Vagina (tissue), 2 donors: ENCODE measurements at places on chromosomes 11 and 22. TPM values are rescaled to one million over a fixed set of nuclear protein-coding genes. Genes with fewer than 3 reads are reported as not detected.

DNA sequence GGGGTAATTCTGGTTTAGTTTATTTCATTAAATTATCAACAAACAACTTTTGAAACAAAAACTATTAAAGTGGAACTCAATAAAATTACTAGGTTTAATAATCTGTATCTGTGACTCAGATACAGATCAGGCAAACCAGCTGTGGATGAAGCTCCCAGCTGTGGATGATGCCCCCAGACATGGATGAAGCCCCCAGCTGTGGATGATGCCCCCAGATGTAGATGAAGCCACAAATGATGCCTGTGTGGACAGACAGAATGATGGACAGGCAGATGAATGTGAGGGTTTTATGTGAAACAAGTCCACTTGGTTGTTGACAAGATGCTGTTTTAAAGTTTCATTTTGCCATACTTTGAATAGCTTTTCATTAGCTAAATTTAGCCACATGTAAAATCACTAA lies 5.8 kb upstream of the ZNF74 start:
- no peak overlapping the region for H3K4me3 ChIP-seq
- H3K27me3 ChIP-seq = no peaks in the 10 kb centered on the region
- DNase-seq = no peak
- H3K27ac ChIP-seq = no peak overlapping the region
- no peaks in the 10 kb centered on the region for H3K36me3 ChIP-seq
- no peaks in the 10 kb centered on the region for H3K4me1 ChIP-seq

DNA sequence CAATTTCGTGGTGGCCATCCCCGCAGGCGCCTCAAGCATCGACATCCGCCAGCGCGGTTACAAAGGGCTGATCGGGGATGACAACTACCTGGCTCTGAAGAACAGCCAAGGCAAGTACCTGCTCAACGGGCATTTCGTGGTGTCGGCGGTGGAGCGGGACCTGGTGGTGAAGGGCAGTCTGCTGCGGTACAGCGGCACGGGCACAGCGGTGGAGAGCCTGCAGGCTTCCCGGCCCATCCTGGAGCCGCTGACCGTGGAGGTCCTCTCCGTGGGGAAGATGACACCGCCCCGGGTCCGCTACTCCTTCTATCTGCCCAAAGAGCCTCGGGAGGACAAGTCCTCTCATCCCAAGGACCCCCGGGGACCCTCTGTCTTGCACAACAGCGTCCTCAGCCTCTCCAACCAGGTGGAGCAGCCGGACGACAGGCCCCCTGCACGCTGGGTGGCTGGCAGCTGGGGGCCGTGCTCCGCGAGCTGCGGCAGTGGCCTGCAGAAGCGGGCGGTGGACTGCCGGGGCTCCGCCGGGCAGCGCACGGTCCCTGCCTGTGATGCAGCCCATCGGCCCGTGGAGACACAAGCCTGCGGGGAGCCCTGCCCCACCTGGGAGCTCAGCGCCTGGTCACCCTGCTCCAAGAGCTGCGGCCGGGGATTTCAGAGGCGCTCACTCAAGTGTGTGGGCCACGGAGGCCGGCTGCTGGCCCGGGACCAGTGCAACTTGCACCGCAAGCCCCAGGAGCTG lies 24.8 kb downstream of the ADAMTS15 start:
- H3K27ac ChIP-seq = no peak overlapping the region
- H3K27me3 ChIP-seq = no peaks in the 10 kb centered on the region
- DNase-seq = peak; percentile 75
- H3K4me1 ChIP-seq = peaks cover 8% of the 10 kb centered on the region

- no peaks in the 10 kb centered on the region for H3K36me3 ChIP-seq
- H3K4me3 ChIP-seq = no peak overlapping the region
- DNase-seq = no peak
- H3K27me3 ChIP-seq = no peaks in the 10 kb centered on the region
- no peak overlapping the region for H3K27ac ChIP-seq
Observed at GRCh38 chr11:116438651-116439360, 334.0 kb downstream of the BUD13 start.

DNA sequence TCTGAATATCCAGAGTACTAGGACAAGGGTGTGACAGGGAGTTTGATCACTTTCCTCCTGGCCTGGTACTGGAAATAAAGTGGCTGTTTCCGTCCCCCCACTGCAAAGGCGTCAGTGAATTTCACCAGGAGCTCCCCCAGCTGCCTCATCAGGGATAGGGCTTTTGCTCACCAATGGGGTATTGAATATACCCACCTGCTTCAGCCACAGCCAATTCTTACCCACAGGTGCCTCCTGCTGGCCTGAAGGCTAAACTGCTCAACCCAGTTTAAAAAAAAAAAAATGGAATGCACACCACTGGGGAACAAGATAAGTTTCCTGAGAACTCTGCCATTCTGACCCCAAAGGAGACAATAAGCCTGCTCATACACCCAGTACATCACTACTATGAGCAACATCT lies 65.3 kb upstream of the MS4A8 start:
- no peak overlapping the region for H3K4me3 ChIP-seq

DNA sequence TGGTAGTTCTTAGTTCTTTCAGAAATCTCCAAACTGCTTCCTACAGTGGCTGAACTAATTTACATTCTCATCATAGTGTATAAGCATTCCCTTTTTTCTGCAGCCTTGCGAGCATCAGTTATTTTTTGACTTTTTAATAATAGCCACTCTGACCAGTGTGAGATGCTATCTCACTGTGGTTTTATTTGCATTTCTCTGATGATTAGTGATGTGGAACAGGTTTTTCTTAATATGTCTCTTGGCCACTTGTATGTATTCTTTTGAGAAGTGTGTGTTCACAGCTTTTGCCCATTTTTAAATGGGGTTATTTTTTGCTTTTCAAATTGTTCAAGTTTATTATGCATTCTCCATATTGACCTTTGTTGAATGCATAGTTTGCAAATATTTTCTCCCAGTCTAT lies 459.3 kb downstream of the NTM start:
- H3K4me3 ChIP-seq = no peak overlapping the region
- DNase-seq = no peak
- H3K27me3 ChIP-seq = no peaks in the 10 kb centered on the region
- no peaks in the 10 kb centered on the region for H3K4me1 ChIP-seq
- no peaks in the 10 kb centered on the region for H3K36me3 ChIP-seq

DNA sequence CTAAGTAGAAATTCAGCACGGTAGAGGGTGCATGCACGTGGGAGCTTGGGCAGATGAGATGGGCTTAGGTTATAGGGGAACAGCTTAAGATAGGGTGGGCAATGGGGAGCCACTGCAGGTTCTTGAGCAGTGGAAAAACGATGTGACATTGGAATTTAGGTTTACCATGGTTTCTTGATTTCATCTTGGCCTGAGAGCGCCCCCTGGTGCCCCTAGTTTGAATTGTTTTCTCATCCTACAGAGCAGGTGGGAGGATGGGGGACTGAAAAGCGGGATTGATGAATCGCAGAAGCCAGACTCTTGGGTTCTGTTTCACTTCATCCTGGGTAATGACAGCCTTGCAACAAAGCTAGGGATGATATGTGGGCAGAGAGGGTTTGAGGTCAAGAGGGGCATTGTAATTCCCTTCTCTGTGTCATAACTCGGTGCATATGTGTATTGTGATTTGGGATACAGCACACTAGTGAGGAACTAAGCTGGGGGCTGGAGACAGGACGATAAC lies 6.7 kb upstream of the MCAM start:
- H3K27me3 ChIP-seq = no peaks in the 10 kb centered on the region
- H3K4me1 ChIP-seq = peaks cover 29% of the 10 kb centered on the region
- H3K36me3 ChIP-seq = no peaks in the 10 kb centered on the region
- DNase-seq = no peak
- no peak overlapping the region for H3K27ac ChIP-seq

DNA sequence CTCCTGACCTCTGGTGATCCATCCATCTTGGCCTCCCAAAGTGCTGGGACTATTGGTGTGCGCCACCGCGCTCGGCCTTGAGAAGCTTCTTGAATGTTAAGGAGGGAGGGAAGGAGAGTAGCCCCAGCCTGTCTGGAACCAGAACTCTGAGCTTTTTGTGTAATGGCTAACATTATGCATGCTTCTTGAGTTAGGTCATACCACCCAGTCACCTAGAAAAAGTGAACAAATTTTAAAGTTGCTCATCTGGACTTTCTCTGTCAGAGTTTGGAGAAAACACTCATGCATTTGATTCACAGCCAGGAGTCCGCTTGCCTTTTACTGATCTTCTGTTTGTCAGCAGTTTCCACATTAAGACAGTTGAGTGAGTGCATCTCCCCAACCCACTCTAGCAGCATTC lies 82.1 kb downstream of the PPP6R3 start:
- H3K4me3 ChIP-seq = no peak overlapping the region
- no peak for DNase-seq
- H3K27ac ChIP-seq = peak overlapping the region; percentile 63
- peaks cover 53% of the 10 kb centered on the region for H3K4me1 ChIP-seq
- H3K27me3 ChIP-seq = no peaks in the 10 kb centered on the region
- peaks cover 24% of the 10 kb centered on the region for H3K36me3 ChIP-seq

GRCh38 chr11:130636722-130637464 lies 188.4 kb downstream of the ADAMTS15 start:
- DNase-seq = peak; percentile 40
- no peaks in the 10 kb centered on the region for H3K27me3 ChIP-seq
- no peak overlapping the region for H3K4me3 ChIP-seq
- H3K4me1 ChIP-seq = peaks cover 10% of the 10 kb centered on the region
- H3K27ac ChIP-seq = no peak overlapping the region

PRAME gene
- total RNA-seq = not detected

RFPL1 gene
- not detected for total RNA-seq

OR5AR1 gene
- not detected for total RNA-seq

ABTB2 gene
- total RNA-seq = 10.8 TPM
